ENCODE measurements at places on chromosomes 16 and 17.
A peak's percentile ranks its signal among the peaks of the same experiment; 100 is the strongest.

GRCh38 chr16:28821874-28822519, 802 bp upstream of the ATXN2L start:
- DNase-seq: no peak

DNA sequence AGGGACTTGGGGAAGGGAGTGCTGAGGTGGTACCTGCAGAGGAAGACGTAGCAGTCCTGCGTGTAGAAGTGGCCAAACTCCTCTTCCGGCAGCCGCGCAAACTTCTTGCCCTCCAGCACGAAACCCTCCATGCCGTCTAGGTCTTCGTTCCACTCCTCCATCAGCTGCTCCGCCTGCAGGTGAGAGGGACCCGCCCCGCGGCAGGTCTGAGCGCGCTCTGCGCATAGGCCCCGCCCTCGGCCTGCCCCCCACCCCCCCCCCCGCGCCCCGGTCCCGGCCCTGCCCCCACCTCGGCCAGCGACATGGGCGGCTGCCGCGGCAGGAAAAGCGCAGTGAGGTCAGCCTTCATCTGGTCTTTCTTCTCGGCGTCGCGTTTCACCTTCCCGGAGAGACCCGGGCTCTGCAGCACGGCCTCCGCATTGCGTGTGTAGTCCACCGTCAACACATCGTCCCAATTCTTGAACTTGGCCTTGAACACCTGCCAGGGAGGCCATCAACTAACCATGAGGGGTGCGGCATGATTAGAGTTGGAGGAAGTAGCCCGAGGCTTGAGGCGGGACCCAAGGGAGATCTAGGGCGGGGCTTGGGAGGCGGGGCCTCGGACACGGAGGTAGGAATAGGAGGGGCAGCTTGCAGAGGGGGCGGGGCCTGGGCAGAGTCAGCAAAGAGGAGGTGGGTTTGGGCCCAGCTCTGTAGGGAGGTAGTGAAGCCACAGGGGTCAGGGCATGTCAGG, 11.5 kb downstream of the FLII start:
- no peak for DNase-seq

GRCh38 chr16:66494916-66495315, 55.0 kb downstream of the TK2 start:
- DNase-seq: no peak

DNA sequence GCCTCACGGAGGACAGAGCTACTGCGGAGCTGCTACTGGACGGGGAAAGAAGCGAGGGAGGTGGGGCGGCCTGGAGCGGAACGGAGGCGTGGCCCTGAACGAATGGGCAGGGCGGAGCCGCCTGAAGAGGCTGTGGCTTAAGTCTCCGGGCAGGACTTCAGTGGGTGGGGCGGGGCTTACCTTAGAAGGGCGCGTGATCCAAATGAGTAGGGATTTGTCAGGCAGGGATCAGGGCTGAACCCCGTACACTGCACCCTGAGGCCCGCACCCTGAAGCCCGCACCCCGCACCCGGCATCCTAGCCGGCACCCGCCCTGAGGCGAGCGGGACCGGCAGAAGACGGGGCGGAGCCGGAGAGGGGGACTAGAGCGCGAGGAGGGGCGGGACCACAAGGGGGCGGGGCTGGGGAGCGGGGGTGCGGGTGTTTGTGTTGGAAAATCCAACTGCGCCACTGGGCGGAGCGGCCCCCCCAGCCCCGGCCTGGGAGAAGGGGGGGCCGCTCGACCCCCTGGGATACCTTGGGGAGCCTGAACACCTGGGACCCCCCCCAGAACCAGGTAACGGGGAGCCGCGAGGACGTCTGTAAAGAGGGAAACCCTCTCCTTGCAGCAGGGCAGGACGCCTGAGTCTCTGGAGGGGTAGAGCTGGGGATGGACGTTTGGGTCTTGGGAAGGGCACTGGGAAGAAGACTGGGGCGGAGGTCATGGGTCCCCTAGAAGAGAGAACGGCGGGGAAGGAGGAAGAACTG, at the start of gene KDM6B:
KDM6B (plus strand) TSS at position 423 of the 747 bp plus-strand sequence. CDS start 11,338 bp downstream, outside the sequence.
- peak; percentile 86 for DNase-seq

DNA sequence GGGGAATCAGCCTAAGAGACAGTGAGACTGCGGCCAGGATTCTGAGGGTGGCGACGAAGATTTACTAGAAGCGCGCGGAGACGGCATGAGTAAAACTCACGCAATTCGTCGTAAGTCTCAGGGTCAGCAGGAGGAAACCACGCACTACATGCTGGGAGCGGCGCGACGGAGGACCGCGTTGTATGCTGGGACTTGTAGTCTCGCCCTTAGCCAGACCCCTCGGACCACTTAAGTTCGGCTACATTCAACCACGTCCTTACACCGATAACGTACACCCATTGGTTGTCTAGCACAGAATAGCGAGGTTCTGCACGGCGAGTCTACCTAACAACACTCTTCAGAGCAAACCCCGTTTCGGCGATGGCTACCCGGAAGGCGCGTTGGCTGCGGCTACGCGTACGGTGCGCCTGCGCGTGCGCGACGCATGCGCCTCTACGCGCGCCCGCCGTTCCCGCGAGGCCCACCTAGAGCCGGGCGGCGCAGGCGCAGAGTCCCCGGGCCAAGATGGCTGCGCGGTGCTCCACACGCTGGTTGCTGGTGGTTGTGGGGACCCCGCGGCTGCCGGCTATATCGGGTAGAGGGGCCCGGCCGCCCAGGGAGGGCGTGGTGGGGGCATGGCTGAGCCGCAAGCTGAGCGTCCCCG, at the start of gene DNAJA3:
DNAJA3 (plus strand) TSS at position 491 of the 643 bp plus-strand sequence; CDS start at position 505, 14 bp downstream.
- peak; percentile 87 for DNase-seq

GRCh38 chr17:69856946-69857345, 218.1 kb upstream of the KCNJ16 start:
- no peak for DNase-seq

DNA sequence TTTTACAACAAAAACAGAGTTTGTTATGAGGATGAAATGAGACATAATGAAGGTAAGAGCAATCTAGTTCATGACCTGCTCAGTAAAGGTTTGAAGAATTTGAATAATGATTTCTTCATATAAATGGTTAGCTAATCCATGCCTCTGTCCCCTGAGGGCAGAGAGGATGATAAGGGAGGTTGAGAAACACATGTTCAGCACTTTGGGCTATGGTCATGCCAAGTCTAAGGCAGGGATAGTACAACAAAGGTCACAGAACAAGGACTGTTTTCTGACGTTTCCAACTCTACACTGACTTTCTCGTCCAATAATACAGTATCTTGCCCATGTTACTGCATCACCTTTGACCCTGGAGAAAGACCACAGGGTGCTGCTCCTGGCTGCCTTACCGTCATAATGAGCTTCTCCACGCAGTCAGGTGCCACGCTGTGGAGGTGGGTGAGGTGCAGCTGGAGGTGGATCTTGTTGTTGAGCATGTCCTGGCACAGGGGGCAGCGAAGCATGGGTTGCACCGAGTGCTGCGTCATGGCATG, 236.7 kb downstream of the ZFHX3 start:
- DNase-seq: no peak

DNA sequence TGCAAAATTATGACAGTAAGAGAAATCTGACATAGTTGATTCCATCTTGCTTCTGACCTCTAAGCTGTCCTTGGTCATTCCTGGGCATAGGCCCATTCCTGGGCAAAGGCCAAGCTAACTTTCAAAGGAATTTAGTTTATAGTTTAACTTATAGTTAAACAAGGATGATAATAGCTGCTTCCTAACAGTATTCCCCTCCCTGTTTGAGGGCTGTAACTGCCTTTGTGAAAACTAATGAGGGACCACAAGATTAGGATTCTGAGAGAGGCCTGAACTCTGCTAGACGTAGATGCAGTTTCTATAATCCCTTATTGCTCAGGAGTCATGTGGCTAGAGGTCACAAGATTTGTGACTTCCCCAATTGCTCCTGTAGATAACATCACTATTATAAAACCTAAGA, 80.2 kb upstream of the ASIC2 start:
- DNase-seq: no peak

GRCh38 chr17:17491031-17491471, 5.1 kb downstream of the RASD1 start:
- no peak for DNase-seq

DNA sequence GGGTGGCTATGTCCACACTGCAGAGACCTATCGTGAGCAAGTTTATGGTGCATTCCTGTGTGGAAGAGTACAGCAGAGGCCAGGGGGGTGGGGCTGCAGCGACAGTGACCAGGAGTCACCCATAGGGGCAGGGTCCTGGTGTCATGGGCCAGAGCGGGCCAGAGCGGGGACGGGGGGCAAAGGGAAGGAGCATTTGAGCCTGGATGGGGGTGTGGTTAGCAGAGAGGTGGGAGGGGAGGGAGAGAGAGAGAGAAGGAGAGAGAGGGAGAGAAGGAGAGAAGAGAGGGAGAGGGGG, 17.8 kb downstream of the JPH3 start:
- DNase-seq: no peak

DNA sequence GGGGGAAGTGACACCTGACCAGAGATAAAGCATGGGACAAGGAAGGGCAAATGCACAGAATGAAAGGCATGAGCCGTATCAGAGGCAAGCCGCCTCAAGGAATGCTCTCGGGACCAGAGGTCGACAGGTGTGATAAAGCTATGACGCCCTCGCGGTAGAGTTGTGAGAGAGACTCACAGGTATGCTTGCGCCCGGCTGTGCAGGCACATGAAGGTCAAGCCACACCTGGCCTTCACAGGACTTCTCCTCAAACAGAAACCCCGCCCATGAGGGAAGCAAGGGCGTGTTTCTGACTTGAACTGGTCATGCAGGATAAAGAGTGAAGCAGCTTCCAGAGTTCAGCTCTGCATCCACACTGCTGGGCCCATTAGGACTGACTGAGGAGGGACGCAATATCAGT, 7.8 kb downstream of the NCBP3 start:
- no peak for DNase-seq

GRCh38 chr17:49822829-49823228, 25.0 kb downstream of the TAC4 start:
- DNase-seq: no peak

DNA sequence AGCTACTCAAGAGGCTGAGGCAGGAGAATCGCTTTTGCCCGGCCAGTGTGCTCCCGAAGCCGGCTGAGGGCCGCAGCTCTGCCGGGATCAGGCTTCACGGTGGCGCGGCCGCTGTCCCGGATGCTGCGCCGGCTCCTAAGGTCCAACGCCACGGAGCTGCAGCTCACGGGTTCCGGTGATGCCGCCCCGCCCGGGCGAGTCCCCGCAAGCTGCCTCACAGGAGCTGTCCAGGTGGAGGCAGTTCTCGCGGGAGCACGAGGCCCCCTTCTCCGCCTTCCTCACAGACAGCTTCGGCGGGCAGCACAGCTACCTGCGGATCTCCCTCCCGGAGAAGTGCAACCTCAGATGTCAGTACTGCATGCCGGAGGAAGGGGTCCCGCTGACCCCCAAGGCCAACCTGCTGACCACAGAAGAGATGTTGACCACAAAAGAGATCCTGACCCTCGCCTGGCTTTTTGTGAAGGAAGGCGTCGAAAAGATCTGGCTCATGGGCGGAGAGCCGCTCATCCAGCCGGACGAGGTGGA, 111.4 kb upstream of the SIAH1 start:
- no peak for DNase-seq

DNA sequence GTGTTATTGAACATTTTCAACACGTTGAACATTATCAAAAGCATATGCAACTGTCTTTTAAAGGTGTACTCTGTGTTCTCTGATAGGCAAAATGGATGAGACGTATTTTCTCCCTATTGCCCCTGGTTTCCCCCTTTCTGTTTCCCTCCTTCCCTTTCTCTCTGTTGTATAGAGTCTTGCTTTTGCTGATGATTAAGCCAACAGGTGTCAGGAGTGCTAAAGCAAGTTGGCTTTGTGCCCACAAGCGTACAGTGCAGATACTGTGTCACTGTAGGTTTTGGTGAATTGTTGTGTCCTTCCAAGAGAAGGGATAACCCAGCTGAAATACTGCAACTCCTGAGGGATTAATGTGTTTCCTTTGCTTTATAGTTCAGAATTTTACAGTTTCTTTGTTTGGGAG, 74.4 kb downstream of the COX10 start:
- no peak for DNase-seq

GRCh38 chr16:62068747-62069146, 32.5 kb upstream of the CDH8 start:
- no peak for DNase-seq

- no peak for DNase-seq
Measured at GRCh38 chr17:77117415-77117814, 23.4 kb upstream of the SEC14L1 start.

DNA sequence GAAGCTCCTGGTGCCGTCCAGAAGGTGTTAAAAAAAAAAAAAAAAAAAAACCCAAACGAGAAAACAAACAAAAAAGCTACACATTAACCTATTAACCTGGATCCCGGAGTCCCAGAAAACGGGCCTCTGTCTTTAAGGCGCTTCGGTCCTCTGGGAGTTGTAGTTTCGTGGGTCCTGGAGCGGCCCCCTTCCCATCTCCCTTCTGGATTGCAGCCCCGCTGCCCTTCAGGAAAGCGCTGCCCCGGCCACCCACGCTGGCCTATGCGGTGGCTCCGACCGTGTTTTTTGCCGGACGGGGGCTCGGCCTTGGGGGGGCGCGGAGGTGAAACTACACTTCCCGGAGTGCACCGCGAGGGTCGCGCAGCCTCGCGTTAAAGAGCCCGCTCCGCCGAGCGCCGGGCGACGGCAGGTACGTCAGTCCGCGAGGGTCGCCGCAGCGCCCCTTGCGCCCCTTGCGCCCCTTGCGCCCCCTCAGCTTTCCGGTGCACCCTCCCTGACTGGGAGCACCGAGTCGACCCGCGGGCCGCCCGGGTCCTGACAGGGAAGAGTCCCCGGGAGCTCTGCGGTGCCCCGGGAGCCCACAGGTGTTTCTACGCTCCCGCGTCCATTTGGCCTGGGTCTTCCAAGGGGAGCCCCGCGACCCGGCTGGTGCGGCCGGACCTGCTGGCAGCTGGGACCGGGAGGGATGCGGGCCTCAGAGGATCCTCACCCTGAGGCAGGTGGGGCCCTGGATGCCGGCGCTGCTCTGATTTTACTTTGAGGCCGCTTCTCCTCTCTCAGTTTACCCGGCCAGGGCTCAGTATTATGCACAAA, at the start of gene FCSK:
FCSK (plus strand) TSS at position 374 of the 813 bp plus-strand sequence. CDS start 8,596 bp downstream, outside the sequence.
- peak; percentile 71 for DNase-seq

DNA sequence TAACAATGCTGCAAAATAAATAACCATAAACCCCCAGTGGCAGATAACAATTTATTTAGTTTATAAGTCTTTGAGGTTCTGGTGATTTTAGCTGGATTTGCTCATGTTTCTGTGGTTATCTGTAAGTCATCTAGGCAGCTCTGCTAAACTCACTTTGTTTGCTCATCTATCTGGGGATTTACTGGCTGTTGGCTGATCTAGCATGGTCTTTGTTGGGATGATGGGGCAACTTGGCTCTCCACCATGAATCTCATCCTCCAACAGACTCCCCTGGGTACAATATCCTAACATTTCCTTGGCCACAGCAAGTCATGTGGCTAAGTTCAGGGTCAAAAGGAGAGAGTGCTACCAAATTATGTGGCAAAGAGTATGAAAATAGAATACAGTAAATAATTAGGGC, 359.3 kb downstream of the CA10 start:
- DNase-seq: no peak

- no peak for DNase-seq
Measured at GRCh38 chr16:23729503-23730424, 16.7 kb upstream of the ERN2 start.

- peak; percentile 24 for DNase-seq
Measured at GRCh38 chr17:7889166-7889955, 772 bp downstream of the CHD3 start.

DNA sequence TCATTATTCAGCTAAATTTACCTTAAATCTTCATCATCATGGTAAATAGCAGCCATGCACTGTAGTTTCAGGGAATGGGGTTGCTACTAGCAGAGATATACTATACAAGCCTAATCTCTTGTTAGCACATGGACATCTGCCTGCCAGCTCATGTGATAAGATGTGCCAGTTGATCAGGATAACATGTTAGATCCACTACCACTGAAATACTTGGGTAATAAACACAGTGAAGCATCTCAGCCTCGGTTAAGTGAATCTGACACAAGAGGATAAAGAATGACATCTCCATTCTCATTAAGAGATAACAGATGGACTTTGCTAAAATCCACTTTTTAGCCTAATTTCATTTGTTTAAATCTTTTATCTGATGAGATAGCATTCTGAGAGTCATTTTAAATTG, 256.1 kb downstream of the CDH8 start:
- no peak for DNase-seq

Data from activated CD4-positive, alpha-beta T cell treated with anti-CD3 and anti-CD28 coated beads for 4 hours (primary cell).